ENCODE measurements at places on chromosomes 3 and 15. TPM values are rescaled to one million over a fixed set of nuclear protein-coding genes. Genes with fewer than 3 reads are reported as not detected.

ABCF3 gene
- polyA plus RNA-seq = 30.2 TPM

DNA sequence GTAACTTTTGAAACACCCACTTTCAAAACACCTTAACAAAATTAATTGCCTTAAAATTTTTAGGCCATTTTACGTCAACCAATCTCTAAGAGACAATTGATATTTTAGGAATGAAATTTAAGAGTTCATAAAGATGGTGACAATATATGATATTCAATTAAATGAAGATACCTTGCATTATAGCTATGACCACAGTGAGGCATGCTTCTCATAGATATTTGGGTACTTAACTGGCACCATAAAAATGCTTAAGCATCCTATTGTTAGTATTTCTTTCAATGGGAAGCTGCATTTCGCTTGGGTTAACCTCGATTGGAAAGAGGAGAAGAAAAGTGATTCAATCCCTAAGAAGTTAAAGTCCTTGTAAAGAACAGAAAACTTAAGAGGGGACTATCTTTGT, 209.0 kb downstream of the GAP43 start:
- DNase-seq = no peak

GRCh38 chr15:70892912-70893560, 410 bp downstream of the LRRC49 start:
- peak; percentile 49 for DNase-seq

DNA sequence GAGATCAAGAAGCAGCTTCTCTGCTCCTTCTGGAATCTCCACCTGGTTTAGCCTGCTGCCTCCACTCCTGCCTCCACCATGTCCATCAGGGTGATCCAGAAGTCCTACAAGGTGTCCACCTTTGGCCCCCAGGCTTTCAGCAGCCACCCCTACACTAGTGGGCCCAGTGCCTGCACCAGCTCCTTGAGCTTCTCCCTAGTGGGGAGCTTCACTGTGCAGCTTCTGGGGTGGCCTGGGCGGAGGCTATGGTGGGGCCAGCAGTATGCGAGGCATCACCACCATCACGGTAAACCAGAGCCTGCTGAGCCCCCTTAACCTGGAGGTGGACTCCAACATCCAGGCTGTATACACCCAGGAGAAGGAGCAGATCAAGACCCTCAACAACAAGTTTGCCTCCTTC, 2.4 kb upstream of the KPNA4 start:
- no peak for DNase-seq

- no peak for DNase-seq
Measured at GRCh38 chr15:80266113-80266512, 14.1 kb upstream of the CTXND1 start.

MESP2 gene
- polyA plus RNA-seq = 0.19 TPM

ZNF80 gene
- 0.02 TPM for polyA plus RNA-seq

DNA sequence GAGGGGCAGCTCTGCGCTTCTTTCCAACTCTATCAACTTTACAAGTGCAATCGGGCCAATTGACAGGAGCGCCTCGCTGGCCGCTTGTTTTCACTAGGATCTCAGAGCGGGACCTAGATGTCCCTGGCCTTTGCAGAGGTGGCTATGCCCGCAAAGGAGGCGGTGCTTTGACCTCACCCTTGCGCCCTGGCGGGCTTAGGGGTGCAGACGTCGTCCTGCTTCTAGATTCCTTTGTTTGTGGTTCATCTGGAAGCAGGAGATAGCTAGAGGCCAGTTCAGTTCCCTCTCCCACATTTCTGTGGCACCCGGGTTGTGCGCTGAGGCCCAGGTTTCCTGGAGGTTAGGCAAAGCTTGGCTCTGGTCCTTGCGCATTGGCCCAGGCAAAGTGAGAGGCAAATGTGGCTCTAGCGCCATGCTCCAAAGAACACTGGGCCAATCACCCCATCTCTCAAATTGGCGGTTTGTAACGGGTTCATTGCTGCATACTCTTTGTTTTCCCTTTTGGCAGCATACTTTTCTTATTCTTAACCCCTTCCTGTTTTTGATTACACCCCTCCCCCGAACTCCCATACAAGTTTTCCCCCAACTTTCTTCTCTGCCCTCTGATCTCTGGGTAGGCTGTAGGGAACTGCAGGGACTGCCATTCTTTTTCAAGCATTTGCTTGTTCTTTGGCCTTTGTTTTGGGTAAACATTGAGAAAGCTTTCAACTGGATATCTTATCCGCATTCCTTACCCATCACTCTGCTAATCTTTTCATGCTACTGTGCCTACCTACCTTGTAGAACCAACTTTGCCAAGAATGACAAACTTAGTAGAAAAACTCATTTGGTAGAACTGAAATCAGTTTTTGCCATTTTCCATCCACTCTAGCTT, 1.4 kb downstream of the PPM1L start:
- DNase-seq = peak; percentile 34

GRCh38 chr3:50015918-50016317, 72.8 kb upstream of the RBM5 start:
- DNase-seq = no peak

GRCh38 chr3:154334973-154335420, 10.7 kb upstream of the DHX36 start:
- DNase-seq = no peak

DLEC1 gene
- polyA plus RNA-seq = 0.93 TPM

DNA sequence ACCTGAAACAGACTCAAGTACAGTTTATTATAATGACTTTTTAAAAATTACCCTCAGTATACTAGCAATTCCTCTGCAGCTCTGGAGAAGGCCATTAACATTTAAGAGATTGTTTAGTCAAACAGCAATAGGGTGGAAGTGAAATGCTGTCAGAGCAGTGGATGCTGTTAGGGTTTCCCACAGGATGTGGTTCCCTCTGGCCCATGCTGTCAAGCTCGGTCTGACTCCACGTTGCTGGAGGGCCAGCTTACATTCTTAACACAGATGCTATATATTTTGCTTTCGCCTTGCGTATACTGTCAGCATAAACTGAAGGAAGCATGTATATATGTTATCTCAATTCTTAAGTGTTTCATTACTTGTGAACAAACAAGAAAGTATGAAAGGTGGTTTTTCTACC, 231.1 kb upstream of the COL8A1 start:
- no peak for DNase-seq

GRCh38 chr3:133984975-133985374, 44.8 kb downstream of the SLCO2A1 start:
- DNase-seq = no peak

ZNF662 gene
- polyA plus RNA-seq = 11.1 TPM

DNA sequence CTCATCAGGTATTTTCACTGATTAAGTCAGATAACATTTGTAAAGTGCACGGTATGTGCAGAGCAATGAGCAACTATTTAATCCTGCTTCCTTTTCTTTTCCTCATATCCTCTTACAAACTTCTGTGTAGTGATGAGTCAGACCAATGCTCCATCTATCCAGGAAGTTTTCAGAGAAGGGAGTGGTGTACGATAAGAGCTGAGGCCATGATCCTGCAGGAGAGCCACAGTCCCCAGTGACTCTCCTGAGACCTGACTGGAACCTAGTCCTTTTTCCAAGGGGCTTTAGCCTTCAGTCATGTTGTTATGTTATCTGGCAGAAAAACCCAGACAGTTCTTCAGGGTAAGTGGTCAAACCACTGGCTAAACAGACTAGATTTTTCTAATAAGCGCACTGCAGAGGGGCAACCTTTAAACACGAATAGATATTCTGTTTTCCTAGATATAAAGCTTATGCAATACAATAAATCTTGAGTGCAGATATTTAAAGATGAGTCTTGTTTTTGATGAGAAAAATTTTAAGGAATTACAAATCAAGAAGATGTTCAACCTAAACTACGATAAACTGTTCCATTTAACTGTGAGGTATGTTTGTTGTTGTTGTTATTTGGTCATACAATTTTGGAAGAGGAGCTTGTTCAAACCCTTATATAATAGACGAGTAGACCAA, 110.5 kb upstream of the RAP2B start:
- no peak for DNase-seq

DNA sequence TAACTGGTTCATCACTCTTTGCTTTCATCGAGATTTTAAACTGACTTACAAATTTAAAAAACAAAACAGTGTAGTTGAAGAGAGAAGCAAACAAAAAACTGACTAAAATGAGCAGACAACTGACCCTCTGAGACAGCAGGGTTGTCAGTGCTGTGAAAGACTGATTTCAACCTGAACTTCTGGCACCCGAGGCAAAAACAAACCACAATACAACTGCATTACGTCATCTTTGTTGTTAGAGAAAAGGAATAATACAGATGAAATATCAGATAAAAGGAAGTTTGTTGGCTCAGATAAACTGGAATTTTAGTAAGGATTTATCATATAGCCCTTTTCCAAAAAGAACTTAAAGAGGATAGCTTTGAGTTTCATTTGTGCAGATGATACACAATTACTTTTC, 51.1 kb downstream of the PARP15 start:
- DNase-seq = no peak

GRCh38 chr3:192894676-192895075, 23.0 kb downstream of the MB21D2 start:
- no peak for DNase-seq

CCR2 gene
- polyA plus RNA-seq = 0.40 TPM
